ENCODE measurements at places on chromosomes 5 and 9. TPM values are rescaled to one million over a fixed set of nuclear protein-coding genes. Genes with fewer than 3 reads are reported as not detected.

The FSTL4 gene
- not detected for total RNA-seq

The ENTREP1 gene
- not detected for total RNA-seq

The SAXO1 gene
- not detected for total RNA-seq

GRCh38 chr5:56910210-56910965, 992 bp downstream of the SETD9 start:
- no peak for DNase-seq

GRCh38 chr9:86660146-86660943, 287.0 kb downstream of the GAS1 start:
- no peak for DNase-seq

The NMUR2 gene
- not detected for total RNA-seq

DNA sequence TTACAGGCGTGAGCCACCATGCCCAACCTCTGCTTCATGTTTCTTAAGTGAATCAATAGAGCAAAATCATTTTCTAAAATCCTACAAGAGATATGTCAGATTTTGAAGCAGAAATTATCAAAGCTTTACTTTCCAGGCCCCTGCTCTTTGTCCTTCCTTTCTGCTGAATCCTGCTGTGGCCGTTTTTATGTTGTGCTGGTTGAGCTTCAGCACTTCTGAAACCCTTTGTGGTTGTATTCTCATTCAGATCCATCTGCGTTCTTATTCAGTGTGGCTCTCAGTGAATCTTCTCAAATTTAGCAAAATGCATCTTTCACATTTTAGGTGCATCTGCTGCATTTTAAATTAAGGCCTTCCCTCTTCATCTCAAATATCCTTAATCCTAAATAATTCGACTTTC, 26.0 kb downstream of the JMY start:
- DNase-seq, result no peak

DNA sequence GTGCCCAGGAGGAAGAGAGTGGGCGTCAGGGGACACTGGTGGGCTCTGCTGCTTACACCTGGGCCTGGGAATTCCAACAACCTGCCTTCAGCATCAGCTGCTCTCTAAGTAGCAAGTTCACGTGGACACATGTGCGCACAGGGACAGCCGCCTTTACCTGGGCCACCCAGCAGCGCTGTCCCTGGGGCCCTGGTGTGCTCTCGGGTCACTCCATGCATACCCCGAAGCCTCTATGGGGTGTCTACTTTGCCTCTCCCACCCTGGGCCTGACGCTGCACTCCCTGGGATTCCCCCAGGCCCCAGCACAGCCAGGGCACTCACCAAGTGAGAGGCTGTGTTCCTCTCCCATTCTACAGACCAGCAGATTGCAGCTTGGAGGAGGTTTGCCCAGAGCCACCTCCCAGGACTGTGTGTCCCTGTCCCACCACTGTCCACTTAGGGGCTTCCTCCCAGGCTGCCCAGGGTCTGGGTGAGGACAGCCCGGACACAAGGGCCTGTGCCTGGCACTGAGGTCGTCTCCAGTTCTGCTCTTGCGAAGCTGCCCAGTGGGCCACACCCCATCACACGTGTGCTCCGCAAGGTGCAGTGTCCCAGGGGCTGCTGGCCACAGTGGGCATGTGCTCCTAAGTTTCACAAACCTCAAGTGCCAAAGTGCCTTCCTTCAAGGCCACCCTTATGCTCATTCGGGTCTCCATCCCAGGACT, 5.9 kb downstream of the NINJ1 start:
- DNase-seq, result no peak

The ARHGEF37 gene
- 1.1 TPM for total RNA-seq

The HMCN2 gene
- not detected for total RNA-seq

DNA sequence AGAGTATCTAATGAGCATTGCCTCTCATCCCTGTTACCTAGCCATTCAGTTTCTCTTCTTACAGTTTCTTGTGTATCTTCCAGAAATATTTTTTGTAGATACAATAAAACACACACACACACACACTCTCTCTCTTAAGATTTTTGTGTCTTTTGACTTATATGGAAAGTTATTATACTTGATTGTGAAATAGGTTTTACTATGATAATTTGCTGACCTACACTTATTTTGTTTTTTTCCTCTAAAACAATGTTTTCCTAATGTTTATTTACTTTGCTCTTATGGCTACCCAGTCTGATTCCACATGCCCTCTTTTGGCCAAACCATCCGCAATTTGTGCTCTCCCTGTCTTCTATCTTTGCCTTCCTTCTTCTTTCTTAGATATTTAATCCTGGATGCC, 25.3 kb downstream of the LRRTM2 start:
- DNase-seq, result no peak

DNA sequence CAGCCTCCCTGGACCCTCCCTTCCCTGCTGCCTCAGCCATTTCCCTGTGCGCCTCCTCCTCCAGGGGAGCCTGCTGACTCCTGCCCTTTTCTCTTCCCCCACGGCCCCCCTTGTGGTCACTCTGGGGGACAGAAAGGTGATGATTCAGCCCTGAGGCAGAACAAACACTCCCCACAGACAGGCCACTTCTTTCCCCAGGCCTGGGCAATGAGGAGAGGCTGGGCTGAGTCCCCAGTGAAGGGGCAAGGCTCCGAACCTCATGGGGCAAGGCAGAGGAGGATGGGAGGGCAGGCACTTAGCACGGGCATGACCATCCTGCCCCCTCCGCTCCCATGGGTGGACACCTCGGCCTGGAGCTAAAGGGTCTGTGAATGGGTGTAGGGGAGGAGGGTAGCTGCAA, 21.0 kb downstream of the CSF1R start:
- DNase-seq, result no peak

DNA sequence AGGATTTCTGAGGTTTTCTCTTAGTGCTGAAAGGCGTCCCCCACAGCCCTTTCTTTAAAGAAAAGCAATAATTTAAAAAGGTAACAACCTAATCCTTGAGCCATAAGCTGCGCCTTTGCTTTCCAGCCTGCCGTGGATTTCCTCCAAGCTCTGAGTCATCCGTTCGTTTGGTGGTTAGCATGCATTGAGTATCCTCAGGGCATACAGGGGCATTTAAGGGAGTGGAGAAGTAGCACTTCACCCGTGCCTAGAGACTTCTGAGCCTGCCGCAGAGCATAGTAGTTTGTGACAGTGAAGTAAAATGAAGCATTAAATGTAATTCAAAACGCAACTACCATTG, 892 bp upstream of the TNC start:
- no peak for DNase-seq

The LHX6 gene
- total RNA-seq, result not detected

DNA sequence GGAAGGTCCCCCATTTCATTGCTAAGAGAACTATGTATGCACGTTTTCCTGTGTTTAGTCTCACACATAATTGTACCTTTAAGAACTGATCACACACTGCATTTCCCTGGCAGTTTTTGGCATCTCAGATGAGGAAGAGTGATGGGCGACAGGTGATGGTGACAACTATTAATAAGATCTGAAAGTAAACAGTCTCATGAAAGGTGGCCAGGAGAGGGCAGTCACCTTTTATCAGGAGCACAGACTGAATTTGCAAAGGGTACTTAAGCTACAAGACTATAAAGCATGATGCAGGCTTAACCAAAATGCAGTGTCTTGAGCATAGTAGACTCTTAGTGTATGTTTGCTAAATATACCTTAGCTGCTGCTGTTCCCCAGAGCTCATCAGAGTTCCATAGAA, 91.5 kb downstream of the GHR start:
- DNase-seq, result no peak

The KIF24 gene
- 8.6 TPM for total RNA-seq

- no peak for DNase-seq
Observed at GRCh38 chr5:14678773-14679334, 14.3 kb downstream of the OTULIN start.

The CCL19 gene
- not detected for total RNA-seq

GRCh38 chr5:101036778-101037177, 133.7 kb upstream of the ST8SIA4 start:
- DNase-seq, result no peak

DNA sequence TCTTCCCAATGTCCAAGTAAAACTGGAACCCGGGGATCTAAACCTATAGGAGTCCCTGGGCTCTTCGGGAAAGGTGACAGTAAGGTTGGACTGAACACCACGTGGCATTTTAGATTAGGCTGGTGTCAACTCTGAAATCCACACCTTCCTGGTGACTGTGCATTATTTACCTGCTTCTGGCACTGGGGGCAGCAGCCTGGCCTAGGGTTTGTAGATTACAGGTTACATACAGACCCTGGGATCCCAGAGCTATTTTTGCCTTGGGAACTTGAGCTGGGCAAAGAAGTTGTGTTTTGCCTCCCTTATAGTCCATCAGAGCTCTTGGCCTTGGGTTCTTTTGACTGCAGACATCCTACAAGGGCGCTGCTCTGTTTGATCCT, 173.2 kb downstream of the DAB2IP start:
- DNase-seq, result no peak

The TTC23L gene
- not detected for total RNA-seq

The SLCO6A1 gene
- not detected for total RNA-seq

- DNase-seq, result no peak
Observed at GRCh38 chr5:103450333-103451061, 112.1 kb downstream of the NUDT12 start.

- DNase-seq, result no peak
Observed at GRCh38 chr9:112747094-112747493, 3.5 kb upstream of the SNX30 start.

DNA sequence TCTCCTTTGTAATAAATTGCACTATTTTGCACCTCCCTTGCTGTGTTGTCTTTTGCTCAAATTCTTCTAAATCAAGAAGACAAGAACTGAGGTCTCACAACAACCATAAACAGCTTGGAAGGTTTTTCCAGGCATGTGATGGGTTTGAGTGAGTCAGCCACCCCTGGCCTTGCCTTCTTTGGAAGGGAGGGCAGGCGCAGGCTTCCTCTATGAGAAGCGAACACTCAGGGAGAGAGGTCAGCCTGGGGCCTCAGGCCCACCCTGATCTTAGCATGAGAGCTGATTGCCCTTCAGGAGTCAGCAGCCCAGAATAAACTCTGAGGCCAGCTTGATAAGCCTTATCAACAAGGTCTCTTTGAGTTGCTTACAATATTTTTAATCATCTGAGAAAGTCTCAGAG, 31.6 kb downstream of the S1PR3 start:
- no peak for DNase-seq

- no peak for DNase-seq
Observed at GRCh38 chr5:88889189-88890069, 6.4 kb upstream of the MEF2C start.

GRCh38 chr5:155492191-155492590, 478.6 kb downstream of the KIF4B start:
- DNase-seq, result no peak

The FBXO10 gene
- 5.8 TPM for total RNA-seq

The TMEM252 gene
- total RNA-seq, result not detected

DNA sequence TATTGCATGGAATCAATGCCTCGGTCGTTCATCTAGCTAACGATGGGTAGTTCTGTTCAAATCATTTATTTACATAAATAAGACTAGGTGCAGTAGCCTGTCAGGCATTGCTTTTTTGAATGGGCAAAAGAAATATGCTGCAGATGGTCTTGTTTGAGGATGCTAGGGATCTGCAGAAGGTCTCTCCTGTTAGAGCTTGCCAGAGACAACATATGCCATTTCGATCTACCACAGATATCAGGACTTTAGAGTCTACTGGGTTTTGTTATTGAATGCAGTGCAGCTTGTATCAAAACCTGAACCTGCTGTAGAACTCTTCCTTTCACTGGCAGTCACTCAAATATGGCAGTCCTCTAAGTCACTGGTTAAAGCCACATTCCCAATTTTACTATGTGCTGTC, 381.1 kb upstream of the CDH10 start:
- DNase-seq, result no peak

The UGCG gene
- total RNA-seq, result 20.9 TPM

The CCNH gene
- 60.4 TPM for total RNA-seq

DNA sequence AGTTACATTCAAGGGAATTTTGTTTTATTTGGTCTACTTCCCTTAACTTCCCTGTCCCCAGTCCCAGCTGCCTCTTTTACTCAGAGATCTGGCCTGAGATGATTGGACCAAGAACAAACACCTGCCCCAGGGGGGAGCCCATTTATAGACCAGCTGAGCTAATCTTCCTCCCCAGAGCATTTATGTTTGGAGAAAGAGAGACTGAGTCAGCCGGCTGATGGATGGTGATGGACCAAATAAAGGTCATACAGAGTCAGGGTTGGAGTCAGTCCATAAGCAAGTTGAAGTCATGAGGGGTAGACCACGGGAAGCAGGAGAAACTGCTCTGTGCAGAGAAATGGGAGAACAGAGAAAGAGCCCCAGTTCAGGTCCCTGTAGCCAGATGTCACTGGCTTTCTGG, 77.7 kb downstream of the TMEM174 start:
- no peak for DNase-seq

The SMIM33 gene
- total RNA-seq, result 2.0 TPM

DNA sequence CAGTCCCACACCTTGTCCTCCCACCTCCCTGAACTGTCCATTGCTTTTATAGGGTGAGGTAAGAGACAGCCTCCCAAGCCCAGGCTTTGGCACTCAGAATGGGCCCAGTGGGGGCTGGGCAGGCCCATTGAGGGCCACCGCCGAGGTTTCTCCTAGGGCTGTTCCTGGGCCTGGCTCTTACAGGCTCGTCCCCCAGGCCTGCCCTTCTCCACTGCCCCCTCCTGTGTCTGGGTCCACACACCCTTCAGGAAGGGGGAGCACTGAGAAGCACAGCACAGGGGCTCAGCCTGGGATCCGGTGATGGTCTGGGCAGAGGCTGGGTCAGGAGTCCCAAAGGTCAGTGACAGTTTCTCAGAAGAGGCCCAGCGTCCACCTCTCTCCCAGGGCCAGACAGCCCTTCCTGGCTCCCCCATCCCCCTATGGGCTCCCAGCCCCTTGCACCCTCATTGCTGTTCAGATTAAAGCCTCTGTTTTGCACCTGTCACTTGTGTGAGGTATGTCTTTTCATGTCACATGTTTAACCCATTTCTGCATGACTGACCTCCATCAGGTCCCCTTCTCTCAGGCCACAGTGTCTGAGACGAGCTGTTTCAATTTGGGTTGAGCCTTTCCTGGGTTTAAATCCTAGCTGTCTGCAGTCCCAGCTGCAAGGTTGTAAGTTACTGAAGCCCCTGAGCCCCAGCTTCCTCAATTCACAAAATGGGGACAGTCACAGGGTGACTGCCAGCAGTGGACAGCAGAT, 29.4 kb downstream of the IER5L start:
- no peak for DNase-seq

The NPDC1 gene
- total RNA-seq, result 89.2 TPM

The PTPRD gene
- total RNA-seq, result not detected

- DNase-seq, result no peak
Observed at GRCh38 chr5:65364907-65365306, 116.8 kb downstream of the ADAMTS6 start.

The ELAVL2 gene
- total RNA-seq, result not detected

The SLC34A3 gene
- total RNA-seq, result not detected

The BRINP1 gene
- not detected for total RNA-seq

The ADAMTS16 gene
- total RNA-seq, result not detected

The BTNL8 gene
- not detected for total RNA-seq

The SPAAR gene
- total RNA-seq, result not detected

Measured in activated CD4-positive, alpha-beta memory T cell treated with anti-CD3 and anti-CD28 coated beads, Interleukin-2, amount 10 ng/mL, durations not matched to agents 7 days and 5 days (primary cell).